ENCODE measurements at places on chromosomes 3 and 15.

DNA sequence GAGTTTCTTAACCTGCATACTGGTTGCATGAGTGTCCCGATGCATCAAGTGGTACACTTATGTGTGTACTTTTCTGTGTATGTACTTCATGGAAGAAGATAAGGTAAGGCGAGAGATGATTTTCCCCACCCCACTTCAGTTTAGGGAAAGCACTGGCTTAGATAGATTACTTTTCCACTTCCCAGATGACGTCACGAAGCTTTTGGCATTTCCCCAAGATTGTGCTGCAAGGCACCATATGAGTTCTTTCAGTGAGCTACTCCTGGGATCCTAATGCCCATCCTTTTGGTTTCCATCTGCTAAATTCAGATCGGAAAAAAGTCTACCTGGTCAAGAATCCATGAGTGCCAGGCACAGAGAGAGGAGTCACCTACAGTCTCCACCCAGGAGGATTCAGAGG lies 4.5 kb downstream of the IL17RB start:
- no peak for DNase-seq

DNA sequence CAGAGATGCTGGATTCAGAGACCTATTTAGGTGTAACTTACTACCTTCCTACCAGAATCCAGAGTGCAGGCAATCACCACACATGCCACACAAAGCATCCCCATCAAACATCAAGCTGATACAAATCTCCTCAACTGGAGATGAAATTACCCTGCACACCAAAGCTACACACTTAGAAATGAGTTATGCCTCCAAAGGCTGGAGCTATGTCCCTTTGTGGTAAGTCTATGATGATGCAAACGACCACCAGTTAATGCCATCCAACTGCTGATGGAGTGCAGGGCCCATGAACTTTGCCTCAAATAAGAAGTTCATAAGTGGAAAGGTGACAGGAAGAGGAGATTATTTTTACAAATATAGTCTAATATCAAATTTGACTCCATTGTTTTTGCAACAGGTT lies 38.1 kb downstream of the PDZRN3 start:
- no peak for DNase-seq

DNA sequence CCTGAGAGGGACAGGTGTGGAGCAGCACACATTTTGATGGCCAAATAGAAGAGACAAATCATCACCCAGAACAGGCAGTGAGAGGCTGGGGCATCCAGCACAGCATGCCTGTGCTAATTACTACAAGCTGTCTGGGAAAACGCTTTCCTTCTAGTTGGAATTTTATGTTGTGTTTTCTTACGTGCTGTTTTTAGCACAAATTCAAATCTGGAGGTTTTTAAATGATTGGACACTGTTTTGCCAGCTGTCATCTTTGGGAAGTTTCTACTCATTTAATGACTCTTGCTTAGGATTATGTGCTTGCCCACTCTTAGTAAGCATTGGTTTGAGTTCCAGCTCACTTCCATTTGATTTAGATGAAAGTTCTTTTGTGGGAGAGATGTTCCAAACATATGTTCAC lies 43.5 kb downstream of the EAF1 start:
- DNase-seq = no peak

- no peak for DNase-seq
Measured at GRCh38 chr3:156750874-156751245, 75.3 kb upstream of the LEKR1 start.

DNA sequence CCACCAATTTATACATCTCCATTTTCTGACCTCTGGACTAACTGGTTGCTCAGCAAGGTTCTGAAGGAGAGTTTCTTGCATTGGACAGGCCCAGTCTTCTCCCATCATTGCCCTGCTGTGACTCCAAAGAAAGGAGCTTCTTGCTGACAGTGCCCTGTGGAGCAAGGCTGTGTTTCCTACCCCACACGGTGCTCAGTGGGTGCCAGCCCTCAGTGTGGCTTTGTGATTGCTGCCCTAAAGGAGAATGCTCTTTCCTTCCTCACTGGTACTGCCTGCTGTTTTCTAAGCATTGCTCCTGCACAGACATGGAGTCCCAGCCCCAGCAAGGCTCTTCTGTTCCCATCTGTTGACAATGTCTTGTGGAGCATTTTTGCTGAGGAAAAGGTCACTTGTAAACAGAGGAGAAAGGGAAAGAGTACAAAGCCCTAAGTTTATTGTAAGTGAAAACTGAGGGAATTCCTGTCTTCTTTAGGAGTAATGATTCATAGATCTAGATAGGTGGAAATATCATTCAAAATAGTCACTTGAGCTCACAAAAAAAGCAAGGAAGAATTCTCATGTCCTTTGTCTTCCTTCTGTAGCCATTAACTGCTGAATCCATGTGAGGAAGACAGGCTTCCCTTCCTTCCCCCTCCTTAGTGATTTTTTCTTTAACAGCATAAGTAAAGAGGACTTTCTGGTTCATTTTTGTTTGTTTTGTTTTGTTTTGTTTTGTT lies 62.9 kb downstream of the HMG20A start:
- DNase-seq = no peak

DNA sequence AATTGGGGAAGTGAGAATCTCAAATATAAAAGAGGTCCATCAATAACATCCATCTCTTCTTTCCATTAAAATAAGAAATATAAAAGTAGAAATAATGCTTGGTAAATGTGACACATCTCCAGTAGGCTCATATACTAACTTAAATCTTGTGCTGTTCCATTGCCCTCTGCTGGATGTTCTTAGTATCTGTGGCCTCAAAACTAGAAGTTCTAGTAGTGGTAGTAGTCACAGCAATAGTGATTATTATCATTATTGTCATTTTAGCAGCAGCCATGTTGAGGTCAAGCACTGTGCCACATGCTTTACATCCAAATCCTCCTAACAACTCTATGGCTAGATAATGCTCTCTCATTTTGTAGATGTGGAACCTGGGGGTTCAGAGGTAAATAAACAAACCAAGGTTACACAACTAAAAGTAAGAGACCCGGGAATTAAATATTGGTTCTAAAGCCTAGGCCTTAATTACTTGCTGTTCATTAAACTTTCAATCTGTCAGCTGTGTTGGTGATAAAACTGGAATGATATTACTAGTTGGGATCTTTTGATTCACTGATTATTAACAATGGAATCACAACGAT lies 20.2 kb upstream of the BTLA start:
- peak; percentile 21 for DNase-seq

DNA sequence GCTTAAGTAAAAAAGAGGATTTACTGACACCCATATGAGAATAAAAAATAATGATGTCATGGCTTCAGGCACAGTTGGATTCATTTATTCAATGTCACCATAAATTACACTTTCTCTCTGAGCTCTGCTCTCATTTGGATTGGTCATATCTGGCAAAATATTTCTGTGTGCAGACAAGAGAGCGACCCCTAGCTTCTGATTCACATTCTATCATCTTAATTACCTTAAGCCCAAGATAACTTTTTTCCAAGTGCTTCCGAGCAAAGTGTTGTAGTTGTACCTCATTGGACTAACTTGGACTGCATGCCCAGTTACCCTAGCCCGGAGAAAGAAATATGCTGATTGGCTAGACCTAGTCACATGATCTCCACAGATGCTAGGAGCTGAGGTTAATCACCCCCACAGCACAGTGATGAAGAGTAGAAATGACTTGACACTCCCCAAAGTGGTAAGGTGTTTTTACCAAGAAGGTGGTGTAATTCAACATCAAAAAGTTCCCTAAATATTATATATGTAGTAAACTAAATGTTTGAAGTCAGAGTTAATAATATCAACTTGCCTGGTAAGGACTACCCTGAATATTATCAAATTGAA lies 552.2 kb upstream of the SUCLG2 start:
- DNase-seq = no peak

DNA sequence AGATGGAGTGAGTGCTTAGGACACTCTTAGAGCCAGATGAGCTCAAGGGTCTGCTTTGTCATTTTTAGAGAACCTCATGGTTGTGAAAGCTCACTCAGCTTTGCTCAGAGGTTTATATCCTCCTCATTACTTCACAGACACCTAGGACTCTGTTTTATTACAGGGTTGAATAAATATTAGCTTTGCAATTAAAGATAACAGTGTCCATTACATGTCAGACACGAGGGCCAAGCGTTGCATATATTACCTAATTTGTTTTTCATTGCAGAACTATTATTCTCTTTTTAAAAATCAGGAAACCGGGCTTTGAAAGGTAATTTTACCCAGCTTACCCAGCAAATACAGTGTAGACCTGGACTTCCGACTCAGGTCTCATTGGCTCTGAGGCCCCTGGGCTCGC lies 16.1 kb downstream of the MAP6D1 start:
- peak; percentile 65 for DNase-seq

DNA sequence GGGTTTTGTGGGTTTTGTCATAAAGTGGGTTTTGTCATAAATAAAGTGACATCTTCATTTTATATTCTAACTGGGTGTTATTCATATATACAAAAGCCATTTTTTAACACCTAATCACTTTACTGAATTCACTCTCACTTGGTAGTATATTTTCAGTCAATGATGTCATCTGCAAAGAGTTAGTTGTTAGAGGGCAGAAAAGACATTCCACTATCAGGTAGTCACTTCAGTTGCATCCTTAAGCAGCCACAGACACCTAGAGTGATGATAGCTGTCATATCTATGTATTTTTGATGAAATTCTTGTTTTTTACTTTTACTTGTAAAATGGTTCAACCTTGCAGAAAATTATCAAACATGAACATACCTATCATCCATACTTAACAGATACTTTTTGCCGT lies 89.0 kb downstream of the DHX36 start:
- DNase-seq = no peak

DNA sequence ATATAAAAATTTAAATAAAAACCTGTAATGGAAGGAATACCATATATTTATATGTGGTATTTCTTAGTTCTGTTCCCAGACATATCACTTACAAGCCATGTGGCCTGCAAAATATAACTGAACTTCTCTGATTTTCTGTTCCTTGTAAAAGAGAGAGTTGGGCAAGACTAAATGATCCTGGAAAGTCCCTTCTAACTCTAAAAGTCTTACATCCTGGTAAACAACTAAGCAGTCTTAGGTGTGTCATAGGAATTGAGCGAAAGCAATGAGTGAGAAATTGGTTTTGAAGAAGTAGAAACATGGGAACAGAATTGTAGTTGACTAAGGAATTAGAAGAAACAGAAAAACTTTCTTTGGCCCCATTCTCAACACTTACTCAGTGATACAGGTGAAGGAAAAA lies 25.3 kb upstream of the IL20RB start:
- no peak for DNase-seq

DNA sequence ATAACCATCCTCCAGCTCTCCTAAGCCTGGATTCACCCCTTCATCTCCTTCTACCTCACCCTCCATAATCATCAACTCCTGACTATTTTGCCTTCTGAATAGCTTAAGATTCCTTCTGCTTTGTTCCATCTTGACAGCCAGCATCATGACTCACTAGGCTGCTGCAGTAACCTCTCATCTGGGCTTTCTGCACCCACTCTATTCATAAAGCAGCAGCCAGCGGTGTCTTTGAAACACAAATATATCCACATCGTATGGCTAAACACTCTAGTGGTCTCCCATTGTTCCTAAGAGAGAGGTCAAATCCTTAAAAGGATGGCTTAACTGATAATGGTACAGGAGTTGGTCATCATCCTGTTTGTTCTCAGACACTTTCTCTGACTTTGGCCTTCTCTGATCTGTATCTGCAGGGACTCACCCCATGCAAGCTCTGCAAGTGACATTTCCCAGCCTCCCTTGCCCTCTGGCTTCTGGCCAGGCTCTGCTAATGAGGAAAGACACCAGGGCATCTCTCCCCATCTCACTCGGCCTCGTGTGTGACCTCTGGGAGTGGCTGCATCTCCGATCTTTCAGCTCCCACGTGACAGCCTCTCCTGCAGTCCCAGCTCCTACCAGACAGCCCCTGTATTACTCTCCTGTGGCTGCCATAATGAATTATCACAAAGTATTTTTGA lies 6.2 kb downstream of the GRK7 start:
- DNase-seq = peak; percentile 33

DNA sequence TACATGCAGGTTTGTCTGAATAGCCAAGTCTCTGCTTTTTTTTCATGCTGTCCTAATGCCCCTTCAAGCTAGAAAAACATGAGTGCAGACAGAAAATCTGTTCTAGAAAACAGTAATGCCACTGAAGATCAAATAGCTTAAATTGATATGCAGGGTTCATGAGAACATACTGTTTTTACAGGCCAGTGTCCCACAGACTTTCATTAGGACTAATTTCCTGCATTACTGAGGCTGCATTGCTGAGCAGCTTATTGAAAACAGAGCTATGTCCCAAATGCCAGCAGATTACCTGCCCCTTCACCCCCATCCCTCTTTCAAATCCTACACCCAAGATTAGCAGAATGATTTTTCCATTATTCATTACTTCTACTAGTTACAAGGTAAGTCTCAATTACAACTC lies 665 bp downstream of the TM4SF18 start:
- no peak for DNase-seq

DNA sequence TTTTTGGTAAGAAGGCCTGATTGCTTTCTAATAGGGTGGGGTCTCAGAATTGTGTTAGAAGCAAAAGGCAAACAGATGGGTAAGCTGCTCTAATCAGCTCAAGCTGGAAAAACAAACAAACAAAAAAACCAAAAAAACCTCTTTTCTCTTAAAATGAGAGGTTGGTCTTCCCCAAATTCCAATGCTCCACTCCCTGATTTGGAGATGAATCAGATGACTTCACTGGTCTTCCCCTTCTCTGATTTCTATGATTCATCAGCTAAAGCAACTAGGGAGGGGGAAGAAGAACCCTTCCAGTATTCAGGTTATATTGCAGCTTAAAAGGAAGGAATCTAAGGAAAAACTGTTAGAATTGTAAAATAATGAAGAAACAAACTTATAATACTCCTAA lies 9.6 kb upstream of the ANXA2 start:
- DNase-seq = no peak

- no peak for DNase-seq
Measured at GRCh38 chr3:94978084-94978483, 915.2 kb downstream of the NSUN3 start.

DNA sequence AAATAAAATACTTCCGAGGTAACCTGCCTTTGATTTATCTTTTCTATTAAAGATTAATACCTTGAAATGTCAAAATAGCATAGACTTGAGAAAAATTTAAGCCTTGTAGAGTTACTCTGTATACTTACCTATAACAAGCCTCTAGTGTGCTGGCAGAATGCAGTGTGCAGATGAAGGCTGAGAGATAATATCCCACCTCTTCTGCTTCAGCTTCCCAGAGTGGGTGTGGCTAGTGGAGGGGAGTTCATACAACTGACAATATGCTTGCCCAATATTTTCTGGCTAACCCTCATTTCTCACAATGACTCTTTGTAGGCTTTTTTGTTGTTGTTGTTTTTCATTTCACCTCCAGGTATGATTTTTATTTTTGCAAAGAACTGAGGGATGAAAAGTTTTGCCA lies 15.7 kb upstream of the ZBTB20 start:
- DNase-seq = no peak
